LHCN-M2 (cell line): ENCODE measurements at places on chromosomes 4 and X. TPM values are rescaled to one million over a fixed set of nuclear protein-coding genes. Genes with fewer than 3 reads are reported as not detected.
A peak's percentile ranks its signal among the peaks of the same experiment; 100 is the strongest.

DNA sequence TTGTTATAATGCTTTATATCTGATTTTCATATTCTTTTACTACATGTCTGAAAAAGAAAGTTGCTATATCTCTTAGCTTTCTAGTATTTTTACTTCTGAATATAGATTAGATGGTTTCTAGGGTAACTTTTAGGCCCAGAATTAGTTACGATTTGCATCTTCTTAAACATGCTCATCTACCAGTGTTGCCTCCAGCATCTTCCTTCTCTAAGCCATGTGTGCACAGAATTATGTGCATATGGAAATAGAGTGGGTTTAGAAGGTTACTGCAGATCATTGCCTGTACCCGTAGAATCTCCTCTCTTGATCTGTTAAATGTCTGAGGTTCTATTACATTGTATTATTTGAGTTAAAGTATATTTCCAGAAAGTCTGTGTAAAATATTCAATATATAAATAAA, 2.5 kb upstream of the TDO2 start:
- DNase-seq, result no peak

DNA sequence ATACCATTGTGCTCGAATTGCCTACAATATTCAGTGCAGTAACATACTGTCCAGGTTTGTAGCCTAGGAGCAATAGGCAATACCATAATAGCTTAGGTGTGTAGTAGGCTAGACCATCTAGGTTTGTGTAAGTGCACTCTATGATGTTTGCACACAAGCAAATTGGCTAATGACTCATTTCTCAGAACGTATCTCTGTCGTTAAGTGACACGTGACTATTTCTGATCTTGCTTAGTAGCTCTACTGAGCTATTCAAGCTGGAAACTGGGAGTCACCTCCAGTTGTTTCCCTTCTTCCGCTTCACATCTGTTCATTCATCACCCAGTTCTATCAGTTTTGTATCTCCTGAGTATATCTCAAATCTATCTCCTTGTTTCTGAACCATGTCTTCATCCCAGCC, 86.1 kb downstream of the HNRNPD start:
- no peak for DNase-seq

- no peak for DNase-seq
These were observed 404.2 kb downstream of the KCNIP4 start for GRCh38 chr4:21544415-21544814.

- no peak for DNase-seq
These were observed 131.1 kb downstream of the KLHL8 start for GRCh38 chr4:87089368-87089767.

DNA sequence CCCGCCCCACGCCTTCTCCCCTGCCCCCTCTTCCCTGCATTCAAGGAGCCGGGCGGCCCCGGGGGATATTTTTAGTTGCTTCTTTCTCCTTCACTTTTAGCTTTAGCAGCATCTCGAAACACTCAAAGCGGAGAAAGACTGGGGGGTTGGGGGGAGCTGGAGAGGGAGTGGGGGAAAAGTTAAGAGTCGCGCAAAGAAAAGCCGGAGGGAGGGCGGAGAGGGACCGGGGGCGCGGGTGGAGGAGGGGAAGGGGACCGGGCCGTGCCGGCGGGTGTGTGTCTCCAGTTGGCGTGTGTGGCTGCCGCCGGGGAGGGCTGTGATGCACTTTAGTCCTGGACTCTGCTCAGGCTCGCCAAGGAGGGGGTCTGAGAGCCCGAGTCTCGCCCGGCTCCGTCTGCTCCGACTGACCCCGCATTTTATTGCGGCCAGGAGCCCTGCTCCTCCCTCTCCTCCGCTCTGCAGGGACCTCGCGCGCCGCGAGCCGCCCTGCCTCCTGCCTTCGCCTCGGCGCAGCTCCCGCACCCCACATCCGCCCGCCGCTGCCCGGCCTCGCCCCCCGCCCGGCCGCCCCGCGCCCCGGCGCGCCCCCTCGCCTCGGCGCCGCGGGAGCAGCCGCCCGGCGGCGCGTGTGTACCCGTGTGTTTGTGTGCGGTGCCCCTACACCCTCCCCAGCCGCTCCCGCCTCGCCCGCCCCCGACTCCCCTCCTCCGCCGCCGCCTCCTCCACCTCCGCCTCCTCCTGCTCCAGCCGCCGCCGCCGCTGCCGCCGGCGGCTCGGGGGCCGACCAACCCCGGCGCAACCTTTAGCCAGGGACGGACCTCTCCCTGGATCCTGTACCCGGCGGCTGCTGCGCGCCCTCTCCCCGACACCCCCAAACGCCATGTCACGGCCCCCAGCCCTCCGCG, 1.4 kb downstream of the ZNF827 start:
- DNase-seq, result peak; percentile 39

DNA sequence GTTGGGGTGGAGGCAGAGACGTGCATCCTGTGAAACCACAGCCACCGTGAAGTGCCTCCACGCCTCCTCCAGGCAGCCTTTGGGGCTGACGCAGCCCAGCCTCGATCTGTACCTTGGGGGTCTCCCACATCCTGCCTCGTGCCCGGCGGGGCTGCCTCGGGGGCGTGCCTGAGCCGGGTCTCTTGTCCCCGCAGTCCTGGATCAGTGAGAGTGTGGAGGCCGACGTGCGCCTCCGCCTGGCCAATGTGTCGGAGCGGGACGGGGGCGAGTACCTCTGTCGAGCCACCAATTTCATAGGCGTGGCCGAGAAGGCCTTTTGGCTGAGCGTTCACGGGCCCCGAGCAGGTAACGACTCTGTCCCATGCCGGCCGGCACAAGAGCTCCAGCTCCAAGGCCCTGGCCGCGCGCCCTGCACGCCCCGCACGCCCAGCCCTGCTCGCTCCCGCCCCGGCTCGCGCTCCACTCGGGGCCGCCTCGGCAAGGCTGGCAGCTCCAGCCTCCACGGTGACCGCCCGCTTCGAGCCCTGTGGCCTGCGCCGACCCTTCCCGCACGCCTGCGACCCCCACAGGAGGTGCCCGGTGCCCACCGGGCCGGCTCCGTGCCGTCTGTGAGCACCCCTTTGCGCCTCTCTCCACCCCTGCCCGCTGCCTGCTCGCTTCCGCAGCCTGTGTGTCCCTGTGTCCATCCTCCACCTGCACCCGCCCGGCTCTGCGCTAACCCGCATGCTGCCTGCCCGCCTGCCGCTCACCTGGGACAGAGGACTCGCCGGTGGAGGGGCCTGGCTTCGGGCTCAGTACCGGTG, 9.8 kb downstream of the FGFR3 start:
- DNase-seq, result no peak

GRCh38 chrX:130009658-130010223, 27.3 kb downstream of the BCORL1 start:
- no peak for DNase-seq

GRCh38 chr4:127788517-127788916, 6.4 kb downstream of the HSPA4L start:
- peak; percentile 14 for DNase-seq

DNA sequence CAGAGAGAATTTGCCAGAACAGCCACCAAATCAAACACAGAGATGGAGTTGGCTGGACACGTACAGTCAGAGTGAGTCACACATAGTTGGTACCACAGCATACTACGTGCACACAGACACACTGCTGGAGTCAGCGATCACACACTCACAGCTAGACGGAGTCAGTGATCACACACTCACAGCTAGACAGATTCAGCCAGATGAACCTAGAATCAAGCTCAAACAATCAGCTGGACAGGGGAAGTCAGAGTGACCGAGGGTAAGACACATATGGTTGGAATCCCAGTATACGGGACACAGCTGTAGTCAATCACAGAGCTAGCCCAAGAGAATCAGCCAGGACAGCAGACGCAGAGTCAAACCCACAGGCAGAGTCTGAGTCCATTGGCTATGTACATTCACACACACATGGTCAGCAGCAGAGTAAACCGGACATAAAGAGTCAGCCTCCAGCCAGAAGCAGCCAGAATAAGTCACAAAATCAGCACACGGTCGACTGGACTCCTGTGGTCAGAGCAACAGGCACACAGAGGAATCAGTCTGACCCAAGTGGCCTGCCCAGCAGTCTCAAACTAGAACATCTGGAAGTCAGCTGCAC, 4.6 kb downstream of the SLC38A5 start:
- DNase-seq, result peak; percentile 87

GRCh38 chr4:150283689-150284088, 205.4 kb downstream of the DCLK2 start:
- DNase-seq, result peak; percentile 98

GRCh38 chrX:121570072-121570841, 522.8 kb downstream of the GLUD2 start:
- no peak for DNase-seq

GRCh38 chrX:83529950-83530349, 21.9 kb downstream of the POU3F4 start:
- no peak for DNase-seq

DNA sequence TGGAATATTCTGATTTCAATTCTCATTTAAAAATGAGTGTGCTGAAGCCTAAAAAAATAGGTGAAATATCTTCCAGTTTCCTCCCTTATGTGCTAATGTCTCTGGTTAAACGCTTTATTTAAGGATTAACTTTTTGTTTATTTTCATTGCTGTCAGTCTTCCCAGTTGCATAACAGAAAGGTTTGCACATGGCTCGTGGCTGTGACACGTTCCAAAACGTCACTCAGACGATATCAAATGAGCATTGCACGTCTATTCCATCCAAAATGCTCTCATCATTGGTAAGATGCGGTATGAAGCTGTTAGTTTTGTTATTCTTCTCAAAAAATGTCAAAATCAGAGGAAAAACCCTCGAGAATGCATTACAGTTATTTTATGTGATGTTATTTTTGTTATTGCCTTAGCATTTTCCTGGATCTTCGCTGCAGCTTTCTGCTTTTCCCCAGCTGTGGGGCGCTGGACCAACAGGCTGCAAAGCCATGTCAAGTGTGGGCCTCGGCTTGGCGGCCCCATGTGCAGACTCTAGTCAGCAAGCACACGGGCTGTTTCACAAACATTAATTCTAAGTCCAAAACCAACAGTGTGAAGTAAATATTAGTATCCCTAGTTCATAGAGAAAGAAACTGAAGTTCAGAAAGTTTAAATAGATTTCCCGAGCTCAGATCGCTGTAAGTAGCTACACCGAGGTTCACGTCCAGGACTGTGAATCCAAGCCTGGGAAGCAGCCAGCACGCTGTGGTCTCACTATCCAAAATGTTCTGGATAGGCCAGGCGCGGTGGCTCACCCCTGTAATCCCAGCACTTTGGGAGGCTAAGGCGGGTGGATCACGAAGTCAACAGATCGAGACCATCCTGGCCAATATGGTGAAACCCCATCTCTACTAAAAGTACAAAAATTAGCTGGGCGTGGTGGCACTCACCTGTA, 793.4 kb upstream of the FRG1 start:
- no peak for DNase-seq

GRCh38 chr4:143554728-143555597, 41.5 kb downstream of the SMARCA5 start:
- DNase-seq, result peak; percentile 11

- peak; percentile 87 for DNase-seq
These were observed 12.2 kb upstream of the CENPU start for GRCh38 chr4:184745831-184746795.

DNA sequence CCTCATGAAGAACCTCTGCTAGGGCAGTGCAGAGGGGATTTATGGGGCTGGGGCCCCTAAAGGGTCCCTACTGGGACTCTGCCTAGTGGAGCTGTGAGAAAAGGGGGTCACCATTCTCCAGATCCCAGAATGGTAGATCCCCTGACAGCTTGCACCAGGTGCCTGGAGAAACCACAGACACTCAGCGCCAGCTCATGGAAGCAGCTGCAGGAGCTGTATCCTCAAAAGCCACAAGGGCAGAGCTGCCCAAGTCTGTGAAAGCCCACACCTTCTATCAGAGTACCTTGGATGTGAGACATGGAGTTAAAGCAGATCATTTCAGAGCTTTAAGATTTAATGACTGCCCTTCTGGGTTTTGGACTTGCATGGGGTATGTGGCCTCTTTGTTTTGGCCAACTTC, 38.6 kb downstream of the MAP9 start:
- DNase-seq, result peak; percentile 64

DNA sequence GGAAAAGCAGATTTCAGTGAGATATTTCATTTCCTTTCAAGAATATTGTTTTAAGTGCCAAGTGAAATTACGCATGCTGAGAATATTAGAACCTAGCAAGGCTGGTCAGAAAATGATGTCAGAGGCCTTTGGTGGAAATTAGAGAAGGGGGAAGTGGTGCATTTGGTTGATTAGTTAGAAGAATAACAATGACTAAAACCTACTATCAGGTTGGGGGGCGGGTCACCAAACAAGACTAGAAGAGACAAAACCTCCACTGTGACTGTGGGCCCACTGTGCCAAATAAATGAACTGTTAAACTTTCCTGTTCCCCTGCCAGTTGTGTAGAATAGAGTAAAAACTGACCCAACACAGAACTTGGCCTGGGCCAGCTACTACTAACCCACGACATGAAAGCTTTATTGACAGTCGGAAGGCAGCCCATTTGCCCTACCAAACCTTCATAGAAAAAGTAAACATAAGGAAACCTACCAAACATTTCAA, 2.9 kb downstream of the RAPGEF2 start:
- DNase-seq, result peak; percentile 77

DNA sequence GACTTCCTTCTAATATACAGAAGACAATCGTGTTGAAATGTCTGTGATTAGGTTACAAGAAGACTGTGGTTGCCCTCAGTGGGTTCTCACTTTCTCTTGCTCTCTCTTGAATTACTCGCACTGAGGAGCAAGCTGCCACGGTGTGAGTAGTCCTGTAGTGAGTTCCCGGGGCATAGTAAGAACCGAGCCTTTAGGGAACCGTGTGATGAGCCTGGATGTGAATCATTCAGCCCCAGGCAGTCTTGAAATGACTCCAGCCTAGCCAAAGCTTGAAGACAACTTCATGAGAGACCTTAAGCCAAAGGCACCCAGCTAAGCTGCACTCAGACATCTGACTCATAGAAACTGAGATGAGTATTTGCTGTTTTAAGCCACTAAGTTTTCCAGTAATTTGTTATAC, 292.7 kb downstream of the SPOCK3 start:
- DNase-seq, result no peak

DNA sequence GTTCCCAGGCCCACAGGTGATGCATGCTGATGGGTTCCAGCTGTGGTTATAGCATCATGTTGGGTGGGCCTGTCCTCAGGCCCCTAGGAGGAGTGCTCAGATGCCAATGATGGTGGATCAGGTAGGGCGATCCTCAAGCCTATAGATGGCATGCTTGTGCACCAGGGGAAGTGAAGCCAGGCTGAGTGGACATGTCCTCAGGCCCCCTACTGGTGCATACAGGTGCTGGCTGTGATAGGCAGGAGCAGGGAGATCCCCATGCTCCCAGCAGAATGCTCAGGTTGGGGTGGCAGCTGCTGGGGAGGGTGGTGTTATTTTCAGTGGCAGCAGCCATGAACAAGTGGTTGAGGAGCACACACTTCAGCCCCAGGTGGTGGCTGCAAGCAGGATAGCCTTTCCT, 96.0 kb downstream of the SMARCA1 start:
- DNase-seq, result no peak

DNA sequence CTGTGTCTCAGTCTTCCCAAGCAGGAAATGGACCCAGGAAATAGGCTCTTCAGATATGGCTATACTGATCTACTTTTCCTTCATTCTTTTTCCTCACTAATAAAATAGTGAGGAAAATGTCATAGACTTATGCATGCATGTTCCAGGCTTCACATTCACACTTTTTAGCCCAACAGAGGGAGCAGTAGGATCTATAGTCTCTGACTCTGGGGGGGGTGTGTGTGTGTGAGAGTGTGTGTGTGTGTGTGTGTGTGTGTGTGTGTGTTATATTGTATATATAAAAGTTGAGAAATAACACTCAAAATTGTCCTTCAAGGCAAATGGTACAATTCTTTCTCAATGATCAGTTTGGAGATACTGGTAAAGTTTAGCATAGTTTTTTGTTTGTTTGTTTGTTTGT, 297.2 kb upstream of the GALNT7 start:
- DNase-seq, result peak; percentile 15

The CENPVL1 gene
- total RNA-seq, result 0.11 TPM in 1 of 2 replicates, not detected in the other

The COX7B2 gene
- total RNA-seq, result not detected in 2 replicates

The TRIM75 gene
- total RNA-seq, result 0.11 and 0.13 TPM in 2 replicates

The ARAP2 gene
- total RNA-seq, result not detected in 2 replicates

The HTN1 gene
- not detected in 2 replicates for total RNA-seq

The KLF8 gene
- total RNA-seq, result 1.5 and 2.2 TPM in 2 replicates

The TEX13C gene
- total RNA-seq, result not detected in 2 replicates

The GPR50 gene
- not detected in 2 replicates for total RNA-seq
